Activated T-helper 1 cell treated with anti-CD3 and anti-CD28 coated beads, Interleukin-12 subunit alpha, Interleukin-12 subunit beta, Interleukin-2, Interleukin-4 antibody, amounts not matched to agents 30 ng/mL and 10 ng/mL and 1 ng/mL, durations not matched to agents 14 hours and 24 hours and 36 hours (primary cell): ENCODE measurements at places on chromosomes 1 and 21. TPM values are rescaled to one million over a fixed set of nuclear protein-coding genes. Genes with fewer than 3 reads are reported as not detected.

Gene RNPEP
- 31.1 and 34.2 TPM in 2 replicates for total RNA-seq

Gene HCRTR1
- not detected in 2 replicates for total RNA-seq

Gene SLC44A5
- total RNA-seq = not detected in 2 replicates

Gene GBP1
- total RNA-seq = 39.1 and 39.5 TPM in 2 replicates

Gene RGS13
- not detected in 2 replicates for total RNA-seq

Gene TATDN3
- 14.4 and 18.5 TPM in 2 replicates for total RNA-seq

Gene PRRX1
- total RNA-seq = not detected in 2 replicates

Gene PRR9
- not detected in 2 replicates for total RNA-seq

Gene CDK18
- 0.21 and 0.47 TPM in 2 replicates for total RNA-seq

Gene LRRC7
- 0.10 TPM in 1 of 2 replicates, not detected in the other for total RNA-seq

DNA sequence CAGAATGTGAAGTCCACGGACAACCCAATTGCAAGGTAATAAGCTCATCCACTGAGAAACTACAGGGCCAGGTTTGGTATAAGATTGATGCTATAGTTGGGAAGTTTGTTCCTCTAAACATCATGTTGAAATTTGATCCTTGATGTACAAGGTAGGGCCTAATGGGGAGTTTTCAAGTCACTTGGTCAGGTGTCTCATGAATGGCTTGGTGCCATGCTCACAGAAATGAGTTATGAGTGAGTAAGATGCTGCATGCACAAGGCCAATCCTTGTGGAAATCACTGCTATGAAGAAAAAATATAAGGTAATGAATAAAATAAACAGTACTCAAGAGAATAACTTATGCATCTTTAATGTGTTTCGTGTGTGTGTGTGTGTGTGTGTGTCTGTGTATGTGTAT lies 1891.2 kb downstream of the NCAM2 start:
- H3K4me1 ChIP-seq = no peaks in the 10 kb centered on the region
- H3K27me3 ChIP-seq = no peaks in the 10 kb centered on the region
- H3K4me3 ChIP-seq = no peak overlapping the region
- no peak overlapping the region for H3K27ac ChIP-seq

GRCh38 chr1:29575826-29576225 lies 339.5 kb downstream of the PTPRU start:
- H3K4me3 ChIP-seq = no peak overlapping the region
- peaks cover 7% of the 10 kb centered on the region for H3K27me3 ChIP-seq
- no peak for DNase-seq

- no peak overlapping the region for H3K27ac ChIP-seq
- no peaks in the 10 kb centered on the region for H3K36me3 ChIP-seq
- no peak for DNase-seq
- H3K4me1 ChIP-seq = no peaks in the 10 kb centered on the region
- H3K4me3 ChIP-seq = no peak overlapping the region
Measured at GRCh38 chr1:47901001-47901575, 96.1 kb downstream of the TRABD2B start.

- H3K27me3 ChIP-seq = no peaks in the 10 kb centered on the region
- H3K27ac ChIP-seq = no peak overlapping the region
- H3K4me3 ChIP-seq = no peak overlapping the region
- DNase-seq = no peak
Measured at GRCh38 chr1:181416268-181416860, 67.0 kb upstream of the CACNA1E start.

DNA sequence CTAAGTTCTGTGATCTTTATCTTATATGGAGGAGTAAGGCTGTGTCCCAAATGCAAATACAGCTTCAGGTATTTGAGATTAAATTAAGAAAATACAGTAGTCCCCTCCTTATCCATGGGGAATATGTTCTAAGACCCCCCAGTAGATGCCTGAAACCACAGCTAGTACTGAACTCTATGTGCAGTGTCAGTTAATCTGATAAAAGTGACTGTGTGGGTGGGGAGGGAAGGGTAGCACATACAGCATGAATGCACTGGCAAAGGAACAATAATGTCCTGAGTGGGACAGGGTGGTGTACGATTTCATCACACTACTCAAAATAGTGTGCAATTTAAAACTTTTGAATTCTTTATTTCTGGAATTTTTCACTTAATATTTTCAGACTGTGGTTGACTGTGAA lies 83.1 kb downstream of the HS2ST1 start:
- H3K27ac ChIP-seq = no peak overlapping the region
- H3K4me1 ChIP-seq = no peaks in the 10 kb centered on the region
- no peaks in the 10 kb centered on the region for H3K27me3 ChIP-seq
- H3K4me3 ChIP-seq = no peak overlapping the region

DNA sequence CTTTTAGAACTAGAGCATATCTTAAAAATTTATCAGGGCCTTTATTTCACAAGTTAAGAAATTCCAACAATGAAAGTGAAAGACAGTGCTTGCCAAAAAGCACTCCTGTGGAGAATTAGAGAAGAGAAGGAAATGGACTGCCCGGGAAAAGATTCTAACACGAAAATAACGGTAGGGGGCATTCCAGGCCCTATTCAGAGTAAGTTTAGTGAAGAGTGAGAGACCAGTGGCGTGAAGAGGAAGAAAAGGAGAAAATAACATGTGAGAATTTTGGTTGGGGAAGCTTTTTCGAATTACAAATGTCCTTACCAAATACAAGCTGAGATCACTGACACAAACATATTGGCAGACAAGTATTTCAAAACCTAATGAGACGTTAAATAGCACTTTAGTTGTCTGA lies 38.4 kb upstream of the RBM34 start:
- peak overlapping the region; percentile 12 for H3K27ac ChIP-seq
- no peak overlapping the region for H3K4me3 ChIP-seq
- peaks cover 17% of the 10 kb centered on the region for H3K36me3 ChIP-seq
- H3K27me3 ChIP-seq = no peaks in the 10 kb centered on the region
- DNase-seq = no peak

DNA sequence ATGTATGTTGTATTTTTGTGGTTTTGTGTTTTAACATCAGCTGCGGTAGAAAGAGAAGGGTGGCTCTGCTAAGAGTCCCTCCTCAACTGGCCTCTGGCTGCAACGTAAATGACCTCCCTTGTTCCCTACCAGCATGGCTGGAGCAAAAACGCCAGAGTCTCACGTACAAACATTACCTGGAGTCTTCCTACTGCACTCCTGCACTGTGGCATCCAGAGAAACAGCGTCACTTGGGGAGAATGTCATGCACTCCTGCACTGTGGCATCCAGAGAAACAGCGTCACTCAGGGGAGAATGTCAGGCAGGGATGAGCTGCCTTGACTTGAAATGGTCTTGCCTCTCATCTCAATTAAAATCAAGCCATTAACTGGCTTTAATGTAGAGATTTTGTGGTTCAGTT lies 314.2 kb downstream of the KIF26B start:
- H3K4me1 ChIP-seq = peaks cover 4% of the 10 kb centered on the region
- H3K27ac ChIP-seq = no peak overlapping the region
- H3K27me3 ChIP-seq = peaks cover 3% of the 10 kb centered on the region
- H3K4me3 ChIP-seq = no peak overlapping the region
- DNase-seq = no peak

- DNase-seq = no peak
Measured at GRCh38 chr21:36642777-36643176, 56.1 kb upstream of the SIM2 start.

- H3K27me3 ChIP-seq = peaks cover 5% of the 10 kb centered on the region
- no peaks in the 10 kb centered on the region for H3K4me1 ChIP-seq
- no peak overlapping the region for H3K4me3 ChIP-seq
Measured at GRCh38 chr1:223030871-223031400, 112.1 kb downstream of the TLR5 start.

DNA sequence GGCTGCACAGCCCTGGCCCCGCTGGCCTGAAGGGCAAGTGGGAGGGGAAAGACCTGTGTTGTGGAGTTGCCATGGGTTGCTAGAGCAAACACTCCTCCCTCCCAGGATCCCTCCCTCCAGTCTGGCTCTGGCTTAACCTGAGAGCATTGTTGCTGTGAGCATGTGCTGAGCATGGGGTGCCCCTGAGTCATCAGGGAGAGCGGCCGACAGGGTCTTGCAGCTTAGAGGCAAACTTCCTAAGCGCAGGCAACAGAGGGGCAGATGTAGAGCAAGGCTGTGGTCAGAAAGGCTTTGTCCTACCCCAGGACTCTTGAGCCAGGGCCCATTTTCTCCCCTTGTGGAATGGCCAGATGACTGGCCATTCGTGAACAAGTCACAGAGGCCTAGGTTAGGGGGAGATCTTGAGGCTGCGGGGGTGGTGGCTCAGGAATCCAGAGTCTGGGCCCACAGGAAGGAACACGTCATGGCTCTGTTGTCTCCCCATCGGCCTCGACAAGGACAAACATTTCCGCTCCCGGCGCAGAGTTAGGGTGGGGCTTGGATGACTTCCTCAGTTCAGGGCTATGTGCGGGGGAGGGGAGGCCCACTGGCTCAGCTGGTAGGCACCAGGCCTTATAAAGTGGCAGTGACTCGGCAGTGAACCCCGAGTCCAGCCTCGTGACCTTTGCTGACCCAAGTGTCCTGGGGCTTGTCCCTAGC lies 362 bp upstream of the DYNLT4 start:
- no peaks in the 10 kb centered on the region for H3K27me3 ChIP-seq
- peak overlapping the region; percentile 68 for H3K4me3 ChIP-seq
- H3K36me3 ChIP-seq = peaks cover 58% of the 10 kb centered on the region
- H3K4me1 ChIP-seq = peaks cover 89% of the 10 kb centered on the region
- H3K27ac ChIP-seq = peak overlapping the region; percentile 99
- DNase-seq = peak; percentile 84

- H3K27me3 ChIP-seq = no peaks in the 10 kb centered on the region
- H3K4me3 ChIP-seq = no peak overlapping the region
- H3K27ac ChIP-seq = no peak overlapping the region
- H3K4me1 ChIP-seq = no peaks in the 10 kb centered on the region
Measured at GRCh38 chr1:56915960-56916359, 49.9 kb downstream of the C8B start.

DNA sequence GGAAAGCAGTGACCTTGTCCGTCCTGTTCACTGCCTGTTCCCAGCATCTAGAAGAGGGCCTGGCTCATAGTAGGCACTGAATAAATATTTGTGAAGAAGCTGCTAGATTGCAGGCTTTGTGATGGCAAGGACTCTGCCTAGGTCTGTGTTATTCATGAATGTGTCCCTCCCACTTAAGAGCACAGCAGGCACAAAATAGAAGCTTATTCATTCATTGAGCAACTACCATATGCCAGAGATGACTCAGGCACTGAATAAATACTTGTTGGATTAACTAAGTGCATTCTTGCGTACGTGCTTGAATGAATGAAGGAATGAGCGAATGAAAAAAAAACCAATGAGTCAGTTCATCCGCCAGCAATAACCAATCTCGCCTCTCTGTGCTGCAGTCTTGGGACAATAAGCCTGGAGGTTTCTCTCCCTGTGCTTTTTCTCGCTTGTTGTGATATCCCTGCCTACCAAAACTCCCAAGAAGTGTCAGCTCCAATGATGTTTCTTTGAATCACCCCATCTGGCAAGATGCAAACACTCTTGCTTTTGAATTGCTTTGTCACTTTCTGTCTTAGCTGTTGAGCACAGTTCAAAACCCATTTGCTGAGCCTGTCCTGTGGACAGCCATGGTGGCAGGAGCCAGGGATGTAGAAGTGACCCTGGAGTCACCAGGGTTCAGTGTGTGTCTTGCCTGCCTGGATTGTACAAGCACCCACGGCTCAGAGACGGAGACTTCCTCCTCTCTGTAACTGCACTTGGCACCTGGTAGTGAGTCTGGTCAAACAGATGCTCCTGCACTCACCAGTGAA lies 143.9 kb downstream of the KAZN start:
- no peak overlapping the region for H3K27ac ChIP-seq
- H3K36me3 ChIP-seq = no peaks in the 10 kb centered on the region
- no peaks in the 10 kb centered on the region for H3K4me1 ChIP-seq

- peaks cover 10% of the 10 kb centered on the region for H3K27me3 ChIP-seq
- no peak overlapping the region for H3K4me3 ChIP-seq
- no peak overlapping the region for H3K27ac ChIP-seq
- H3K4me1 ChIP-seq = no peaks in the 10 kb centered on the region
- DNase-seq = no peak
- H3K36me3 ChIP-seq = no peaks in the 10 kb centered on the region
Measured at GRCh38 chr21:37530901-37531351, 164.4 kb downstream of the DYRK1A start.

DNA sequence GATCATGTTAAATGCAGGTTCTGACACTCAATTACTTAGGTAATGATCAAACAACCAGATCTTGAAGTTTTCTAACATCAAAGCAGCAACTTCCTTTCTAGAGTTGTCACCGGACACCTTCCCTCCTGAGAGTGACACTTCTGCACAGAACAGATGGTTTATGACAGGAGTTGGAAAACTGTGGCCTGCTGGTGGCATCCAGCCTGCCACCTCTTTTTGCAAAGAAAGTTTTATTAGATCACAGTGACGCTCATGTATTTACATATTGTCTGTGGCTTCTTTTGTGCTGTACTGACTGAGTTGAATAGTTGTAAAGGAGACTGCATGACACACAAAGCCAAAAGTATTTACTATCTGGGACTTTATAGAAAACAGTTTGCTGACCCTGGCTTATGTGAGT lies 28.3 kb downstream of the DDR2 start:
- H3K27ac ChIP-seq = no peak overlapping the region
- no peaks in the 10 kb centered on the region for H3K4me1 ChIP-seq
- no peaks in the 10 kb centered on the region for H3K36me3 ChIP-seq

DNA sequence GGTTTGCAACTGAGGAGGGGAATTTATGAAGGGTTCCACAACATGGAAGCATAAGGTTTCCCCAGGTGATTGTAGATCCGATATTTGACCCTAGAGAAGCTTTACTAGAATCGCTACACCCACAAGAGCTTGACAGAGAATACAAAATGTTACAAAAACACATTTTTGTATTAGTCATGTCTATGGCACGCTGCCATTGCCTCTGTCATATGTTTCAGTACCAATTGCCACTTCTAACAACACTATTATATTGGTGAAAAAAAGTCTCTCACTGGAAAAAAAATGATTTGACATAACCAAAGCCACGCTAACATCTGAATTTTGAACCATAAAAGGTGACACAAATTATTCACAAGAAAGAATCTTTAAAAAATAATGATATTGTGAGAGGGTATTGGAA lies 214.5 kb downstream of the KCNT2 start:
- H3K4me1 ChIP-seq = no peaks in the 10 kb centered on the region
- no peaks in the 10 kb centered on the region for H3K27me3 ChIP-seq
- no peak overlapping the region for H3K27ac ChIP-seq
- no peak for DNase-seq
- no peaks in the 10 kb centered on the region for H3K36me3 ChIP-seq
- H3K4me3 ChIP-seq = no peak overlapping the region

DNA sequence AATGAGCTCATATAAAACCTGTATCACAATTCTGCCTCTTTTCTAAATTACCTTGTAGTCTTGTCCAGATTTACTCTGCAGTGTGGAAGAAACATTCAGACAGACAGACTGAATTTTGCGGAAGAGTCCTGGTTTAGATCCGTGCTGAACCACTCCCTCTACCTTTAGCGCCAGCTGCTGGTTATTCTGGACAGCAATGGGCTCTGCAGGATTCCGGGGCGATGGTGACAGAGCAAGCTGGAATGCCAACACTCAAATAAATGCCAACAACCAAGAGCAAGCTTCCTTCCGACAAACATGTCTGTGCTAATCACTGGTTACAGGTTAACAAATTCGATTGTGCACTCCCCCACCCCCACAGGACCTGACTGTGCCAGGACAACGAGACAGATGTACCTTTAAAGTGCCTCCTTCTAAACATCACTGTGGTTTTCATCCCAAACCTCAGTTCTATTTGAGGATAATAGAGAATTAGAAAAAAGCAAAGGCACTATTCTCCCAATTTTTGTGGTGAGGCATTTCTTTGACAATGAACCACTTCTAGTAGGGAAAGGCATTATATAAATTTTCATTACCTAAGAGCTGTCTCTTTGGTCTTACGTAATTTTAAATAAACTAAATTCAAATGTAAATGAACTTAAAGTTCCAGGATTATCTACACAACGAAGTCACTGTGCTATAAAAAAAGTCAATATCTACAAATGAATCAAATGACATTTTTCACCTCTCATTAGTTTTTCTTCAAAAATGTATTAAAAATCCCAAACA lies 90.4 kb downstream of the INTS7 start:
- H3K27ac ChIP-seq = no peak overlapping the region
- H3K27me3 ChIP-seq = no peaks in the 10 kb centered on the region
- no peak for DNase-seq
- no peak overlapping the region for H3K4me3 ChIP-seq
- H3K36me3 ChIP-seq = peaks cover 37% of the 10 kb centered on the region
